ENCODE measurements at places on chromosomes 2 and 18.
A peak's percentile ranks its signal among the peaks of the same experiment; 100 is the strongest.

DNA sequence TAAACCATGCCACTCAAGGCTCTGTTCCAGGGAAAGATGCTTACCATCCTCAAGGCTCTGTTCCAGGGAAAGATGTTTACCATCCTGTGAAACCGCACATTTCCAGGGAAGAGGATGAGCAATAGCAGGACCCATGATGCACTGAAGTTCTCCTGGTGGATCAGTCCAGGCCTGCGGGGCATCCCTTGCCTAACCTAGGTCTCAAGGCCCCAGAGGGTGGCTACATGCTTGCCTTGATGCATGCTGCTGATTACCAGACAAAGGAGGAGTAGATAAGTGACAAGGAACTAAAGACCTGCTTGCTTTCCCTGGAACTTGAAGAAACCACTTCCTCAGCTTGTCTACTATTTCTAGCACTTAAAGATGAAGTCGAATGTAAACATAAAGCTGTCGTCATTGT lies 111.0 kb upstream of the LINC00305 start:
- DNase-seq: no peak

DNA sequence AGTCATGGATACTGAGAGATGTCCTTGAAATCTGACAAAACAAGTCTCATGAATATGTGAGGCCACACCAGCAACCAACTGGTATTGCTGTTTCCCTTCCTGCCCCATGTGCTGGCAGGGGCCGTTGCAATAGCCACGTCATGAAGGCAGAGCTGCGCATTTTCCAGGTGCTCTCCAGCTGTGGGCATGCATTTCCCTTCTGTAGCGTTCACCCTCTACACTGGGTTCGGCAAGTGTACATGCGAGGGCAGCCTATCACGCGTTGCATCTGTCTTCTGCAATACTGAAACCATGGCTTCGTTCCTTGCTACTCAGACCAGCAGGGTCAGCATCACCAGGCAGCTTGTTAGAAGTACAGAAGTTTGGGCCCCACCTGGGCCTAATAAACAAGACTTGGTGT lies 17.4 kb downstream of the ARL4C start:
- peak; percentile 84 for DNase-seq

GRCh38 chr2:213733893-213734292 lies 449.6 kb downstream of the SPAG16 start:
- DNase-seq: no peak

GRCh38 chr2:38190542-38191218 lies 114.7 kb upstream of the CYP1B1 start:
- DNase-seq: no peak

DNA sequence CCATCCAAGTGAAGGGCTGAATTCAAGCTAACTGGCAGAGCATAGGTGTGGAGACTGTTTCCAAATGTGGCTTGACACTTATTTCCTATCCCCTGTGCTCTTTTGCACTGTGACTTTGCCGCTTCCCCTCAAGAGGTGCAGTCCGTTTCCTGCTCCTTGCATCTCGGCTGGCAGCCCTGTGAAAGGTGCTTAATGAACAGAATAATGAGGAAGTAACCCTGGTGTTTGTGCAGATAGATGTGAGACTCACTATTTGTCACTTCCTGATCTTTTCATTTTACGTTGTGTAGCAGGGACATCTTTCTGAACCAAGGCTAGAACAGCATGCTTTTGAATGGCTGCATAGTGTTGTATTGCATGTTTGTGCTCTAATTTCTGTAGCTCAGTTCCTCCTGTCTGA lies 60.8 kb downstream of the CEP192 start:
- no peak for DNase-seq

- no peak for DNase-seq
Observed at GRCh38 chr2:160489111-160489510, 4.5 kb downstream of the RBMS1 start.

DNA sequence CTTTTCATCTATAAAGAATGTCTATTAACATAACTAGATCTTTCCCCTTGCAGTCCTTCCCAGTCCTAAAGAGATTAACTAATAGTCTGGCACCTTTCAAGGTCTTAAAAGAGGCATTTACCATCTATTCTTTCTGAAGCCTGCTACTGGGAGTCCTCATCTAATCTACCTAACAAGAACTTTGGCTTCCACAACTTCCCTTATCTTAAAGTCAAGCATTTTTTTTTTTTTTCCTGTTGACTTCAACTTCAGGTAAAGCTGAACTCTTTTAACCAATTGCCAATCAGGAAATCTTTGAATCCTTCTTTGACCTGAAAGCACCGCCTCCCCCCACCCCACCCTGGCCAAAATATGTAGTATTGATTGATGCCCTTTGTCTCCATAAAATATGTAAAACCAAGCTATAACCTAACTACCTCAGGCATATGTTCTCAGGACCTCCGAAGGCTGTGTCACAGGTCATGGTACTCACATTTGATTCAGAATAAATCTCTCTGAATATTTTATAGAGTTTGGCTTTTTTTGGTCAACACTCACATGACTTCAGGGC lies 168.6 kb downstream of the PTPRM start:
- no peak for DNase-seq

GRCh38 chr2:156490466-156490840 lies 54.3 kb downstream of the GPD2 start:
- no peak for DNase-seq

DNA sequence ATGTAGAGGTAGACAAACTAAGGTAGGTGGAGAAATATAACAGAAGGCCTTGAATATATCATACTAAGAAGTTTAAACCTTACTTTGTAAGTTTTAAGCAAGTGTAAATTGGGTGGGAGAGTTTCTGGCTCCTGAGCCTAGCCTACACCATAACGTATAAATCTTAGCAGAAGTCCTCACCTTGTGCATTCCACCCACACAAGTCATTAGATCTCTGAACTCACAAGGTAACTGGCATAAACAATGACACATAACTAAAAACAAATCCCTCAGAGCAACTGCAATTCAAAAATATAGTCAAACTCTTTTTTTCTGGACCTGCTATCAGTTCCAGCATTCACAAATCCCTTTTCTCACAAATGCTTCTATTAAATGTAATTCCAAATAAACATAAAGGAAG lies 9.4 kb downstream of the REV1 start:
- DNase-seq: no peak

DNA sequence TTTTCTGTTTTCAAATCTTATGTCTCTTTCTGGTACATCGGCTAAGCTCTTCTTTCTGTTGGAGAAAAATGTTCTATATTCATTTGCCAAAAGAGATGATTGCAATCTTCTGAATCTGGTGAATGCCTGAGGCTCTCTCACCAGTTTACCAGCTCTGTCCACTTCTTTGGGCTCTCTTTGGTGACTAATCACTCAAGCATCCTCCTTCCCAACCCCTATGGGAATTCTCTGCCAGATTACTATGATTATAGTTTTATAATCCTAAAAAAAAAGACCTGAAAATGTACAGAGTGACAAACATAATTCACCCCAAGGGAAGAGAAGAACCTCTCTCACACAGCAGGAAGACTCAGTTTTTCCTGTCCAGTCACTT lies 187.3 kb downstream of the CAMKMT start:
- no peak for DNase-seq

DNA sequence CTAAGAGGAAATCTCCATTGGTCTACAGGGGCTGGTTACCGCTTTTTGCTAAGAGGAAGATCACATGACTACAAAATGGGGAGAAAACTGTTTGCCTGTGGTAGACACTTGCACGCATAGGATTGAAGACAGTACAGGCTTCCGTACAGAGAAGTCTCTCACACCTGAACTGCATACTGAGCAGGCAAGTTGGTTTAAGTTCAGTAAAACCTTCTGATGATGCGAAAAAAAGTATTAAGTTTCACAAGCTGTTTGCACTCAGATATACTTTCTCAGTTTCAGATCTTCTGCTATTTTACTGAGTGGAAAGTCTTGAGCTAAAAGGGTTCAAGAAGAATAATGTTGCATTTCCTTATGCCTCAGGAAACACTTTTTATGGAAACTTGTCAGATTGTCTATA lies 292.2 kb upstream of the MC4R start:
- no peak for DNase-seq

- DNase-seq: no peak
Observed at GRCh38 chr2:162282765-162283425, 35.6 kb downstream of the IFIH1 start.

- no peak for DNase-seq
Observed at GRCh38 chr2:117952228-117952627, 61.6 kb downstream of the CCDC93 start.

GRCh38 chr2:1141079-1141478 lies 190.4 kb downstream of the SNTG2 start:
- no peak for DNase-seq

DNA sequence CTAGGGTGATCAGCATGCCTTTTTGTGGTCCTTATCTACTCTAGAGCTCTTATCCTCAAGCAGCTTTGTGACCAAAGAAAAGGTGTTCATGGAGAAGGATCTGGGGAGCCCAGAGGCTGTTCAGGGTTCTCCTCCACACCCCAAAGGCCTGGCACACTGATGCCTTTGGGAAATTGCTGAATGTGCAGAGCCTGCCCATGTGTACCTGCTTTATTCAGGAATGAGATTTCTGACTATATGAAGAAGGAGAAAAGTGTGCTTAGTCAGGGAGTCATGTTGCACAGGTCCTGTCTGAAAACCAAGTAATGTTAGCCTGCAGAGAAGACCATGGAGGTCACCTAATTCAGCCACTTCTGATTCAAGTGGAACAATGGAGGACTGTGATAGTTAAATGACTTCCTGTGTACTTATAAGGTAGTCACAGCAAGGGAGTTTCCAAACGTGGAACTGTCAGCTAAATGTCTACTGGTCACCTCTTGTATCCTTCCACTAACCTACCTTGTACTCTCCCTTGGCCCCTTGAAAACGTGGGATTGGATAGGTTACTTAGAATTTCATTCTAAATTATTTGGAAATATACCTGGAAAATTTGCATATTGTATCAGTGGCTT lies 81.3 kb downstream of the LIMS1 start:
- no peak for DNase-seq

DNA sequence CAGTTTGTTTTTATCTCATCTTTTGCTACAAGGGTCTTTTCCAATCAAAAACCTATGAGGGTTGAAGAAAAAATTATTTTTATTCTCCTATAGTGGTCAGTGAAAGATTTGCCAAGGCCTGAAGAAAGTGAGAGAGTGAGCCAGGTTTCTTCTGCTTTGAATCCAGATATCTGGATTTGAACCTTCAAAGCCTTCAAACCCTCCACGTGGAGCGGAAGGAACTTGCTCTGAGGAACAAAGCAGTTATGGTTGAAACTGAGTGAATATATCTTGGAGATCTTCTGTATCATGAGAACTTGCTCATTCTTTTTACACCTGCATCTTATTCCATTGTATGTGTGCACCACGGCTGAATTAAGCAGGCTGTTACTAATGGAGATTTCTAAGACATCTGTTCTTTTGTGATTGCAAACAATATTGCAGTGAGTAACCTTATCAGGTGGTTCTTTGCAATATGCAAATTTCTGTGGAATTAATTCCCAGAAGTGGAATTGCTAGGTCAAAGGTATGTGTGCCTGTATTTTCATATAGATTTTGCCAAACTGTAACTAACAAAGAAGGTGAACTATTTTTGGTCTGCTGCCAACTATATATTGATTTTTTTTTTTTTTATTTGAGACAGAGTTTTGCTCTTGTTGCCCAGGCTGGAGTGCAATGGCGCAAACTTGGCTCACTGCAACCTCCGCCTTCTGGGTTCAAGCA lies 147.9 kb downstream of the B3GNT2 start:
- no peak for DNase-seq

Measured in RPMI8226 (cell line).